ENCODE measurements at places on chromosomes 5 and 9.

- no peak for DNase-seq
Observed at GRCh38 chr5:39639618-39640089, 214.9 kb upstream of the DAB2 start.

GRCh38 chr9:97528529-97529230, 27.2 kb downstream of the TMOD1 start:
- no peak for DNase-seq

- no peak for DNase-seq
Observed at GRCh38 chr5:93658044-93658443, 75.0 kb downstream of the NR2F1 start.

- no peak for DNase-seq
Observed at GRCh38 chr5:152094060-152094459, 169.4 kb upstream of the GLRA1 start.

DNA sequence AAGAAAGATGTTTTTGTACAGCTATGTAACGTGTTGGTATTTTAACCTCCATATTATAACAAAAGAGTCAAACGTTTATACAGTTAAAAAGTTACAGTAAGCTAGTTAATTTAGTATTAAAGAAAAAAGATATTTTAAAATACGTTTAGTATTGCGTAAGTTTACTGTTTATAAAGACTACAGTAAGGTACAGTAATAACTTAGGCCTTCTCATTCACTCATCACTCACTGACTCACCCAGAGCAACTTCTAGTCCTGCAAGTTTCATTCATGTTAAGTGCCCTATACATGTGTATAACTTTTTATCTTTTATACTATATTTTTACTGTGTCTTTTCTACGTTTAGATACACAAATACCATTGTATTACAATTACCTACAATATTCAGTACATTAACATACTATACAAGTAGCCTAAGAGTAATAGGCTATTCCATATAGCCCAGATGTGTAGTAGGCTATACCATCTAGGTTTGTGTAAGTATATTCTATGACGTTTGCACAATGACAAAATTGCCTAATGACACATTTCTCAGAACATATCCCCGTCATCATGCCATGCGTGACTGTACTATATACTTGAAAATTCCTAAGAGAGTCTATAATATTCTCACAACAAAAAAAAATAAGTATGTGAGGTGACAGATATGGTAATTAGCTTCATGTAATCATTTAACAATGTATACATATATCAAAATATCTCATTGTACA, 33.8 kb downstream of the ERP44 start:
- no peak for DNase-seq

- no peak for DNase-seq
Observed at GRCh38 chr5:119478781-119479180, 26.5 kb downstream of the HSD17B4 start.

DNA sequence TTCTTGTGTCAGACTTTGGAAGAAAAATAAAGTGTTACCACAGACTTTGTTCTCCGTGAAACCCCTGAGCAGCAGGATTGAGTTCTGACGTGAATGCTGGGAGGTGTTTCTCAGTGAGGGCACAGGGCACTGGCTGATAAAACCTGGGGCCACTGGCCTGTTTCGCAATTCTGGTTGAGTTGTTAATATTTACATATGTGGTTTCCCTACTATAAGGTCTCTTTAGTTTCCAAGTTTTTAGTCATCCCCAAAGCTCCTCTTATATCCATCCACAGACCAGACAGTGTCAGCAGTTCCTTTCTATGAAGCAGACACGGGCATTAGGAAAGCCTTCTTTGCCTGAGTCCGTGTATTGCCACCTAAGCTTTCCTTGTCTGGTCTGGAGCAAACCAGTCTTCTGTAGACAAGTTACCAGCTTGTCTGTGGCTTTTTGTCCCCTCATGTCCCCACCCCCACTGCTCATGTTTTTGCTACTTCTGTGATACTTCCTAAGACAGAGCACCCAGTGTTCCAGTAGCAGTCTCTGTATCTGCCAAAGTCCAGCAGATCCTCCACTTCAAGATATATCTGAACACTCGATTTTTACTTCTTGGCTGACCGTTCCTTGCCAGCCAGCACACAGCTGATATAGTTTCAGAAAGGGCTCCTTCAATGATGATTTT, 42.0 kb downstream of the ACO1 start:
- DNase-seq = no peak

- no peak for DNase-seq
Observed at GRCh38 chr5:107532169-107532878, 138.4 kb downstream of the EFNA5 start.

DNA sequence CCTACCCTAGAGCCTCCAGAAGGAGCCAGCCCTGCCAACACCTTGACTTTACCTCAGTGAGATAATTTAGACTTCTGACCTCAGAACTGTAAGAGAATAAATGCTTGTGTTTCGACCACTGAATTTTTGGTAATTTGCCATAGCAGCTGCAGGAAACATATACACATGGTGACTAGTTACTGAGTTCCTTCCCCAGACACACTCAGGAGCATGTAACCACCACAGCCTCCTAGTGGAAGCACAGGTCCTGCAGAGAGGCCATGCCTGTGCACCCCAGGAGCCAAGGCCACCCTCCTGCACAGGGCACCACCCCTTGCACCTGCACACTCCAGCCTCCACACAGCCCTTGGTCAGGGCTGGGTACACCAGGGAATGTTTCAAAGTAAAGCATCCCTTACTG, 7.6 kb upstream of the CAMSAP1 start:
- DNase-seq = no peak

- DNase-seq = no peak
Observed at GRCh38 chr5:83009408-83009807, 67.8 kb downstream of the TMEM167A start.

DNA sequence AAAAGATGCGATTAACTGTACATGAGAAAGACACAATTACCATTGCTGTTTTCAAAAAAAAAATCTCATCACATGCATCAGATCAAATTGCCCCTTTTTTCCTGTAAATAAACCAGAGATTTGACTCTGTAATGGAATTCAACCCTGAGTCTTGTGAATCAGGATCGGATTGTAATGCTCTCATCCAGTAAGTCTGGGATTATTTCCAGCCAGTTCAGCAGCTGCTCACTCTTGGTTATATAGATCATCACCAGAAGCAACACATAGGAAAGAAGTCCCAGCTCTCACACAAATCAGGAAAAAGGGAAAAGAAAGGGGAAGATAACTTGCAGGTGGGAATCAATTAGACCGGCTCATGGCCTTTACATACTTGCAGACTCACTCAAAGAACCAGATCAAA, 97.8 kb upstream of the SPOCK1 start:
- DNase-seq = no peak
